ENCODE measurements at places on chromosomes 4 and X.

DNA sequence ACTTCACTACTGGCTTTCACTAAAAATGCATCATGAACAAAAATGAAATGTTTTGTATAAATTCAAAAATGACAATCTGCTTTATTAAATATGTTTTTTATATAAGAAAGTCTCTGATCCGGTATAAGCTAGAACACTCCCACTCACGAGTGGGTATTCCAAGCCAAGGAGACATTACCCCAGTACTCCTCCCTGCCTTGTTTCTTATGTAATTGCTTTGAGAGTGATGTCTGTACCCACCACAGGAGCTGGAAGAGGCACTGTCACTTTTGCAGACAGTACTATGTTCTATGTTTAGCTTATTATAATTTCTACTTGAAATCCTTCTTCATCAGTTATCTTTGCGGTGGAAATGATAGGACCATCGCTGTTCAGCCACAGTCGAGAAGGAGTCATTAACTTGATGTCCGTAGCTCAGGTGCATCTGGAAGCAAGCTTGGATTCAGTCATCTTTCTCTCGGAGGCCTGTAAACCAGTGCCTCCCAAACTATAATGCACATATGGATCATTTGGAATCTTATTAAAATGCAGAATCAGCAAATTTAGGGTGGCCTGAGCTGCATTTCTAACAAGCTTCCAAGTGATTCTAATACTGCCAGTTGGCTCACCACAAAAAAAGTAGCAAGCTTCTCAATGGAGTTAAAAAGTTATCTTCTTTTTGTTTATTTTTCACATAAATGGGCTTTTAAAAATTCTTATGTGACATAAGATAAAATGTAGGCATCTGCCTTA is 396.4 kb downstream of the GRIA2 start:
- DNase-seq, result no peak

DNA sequence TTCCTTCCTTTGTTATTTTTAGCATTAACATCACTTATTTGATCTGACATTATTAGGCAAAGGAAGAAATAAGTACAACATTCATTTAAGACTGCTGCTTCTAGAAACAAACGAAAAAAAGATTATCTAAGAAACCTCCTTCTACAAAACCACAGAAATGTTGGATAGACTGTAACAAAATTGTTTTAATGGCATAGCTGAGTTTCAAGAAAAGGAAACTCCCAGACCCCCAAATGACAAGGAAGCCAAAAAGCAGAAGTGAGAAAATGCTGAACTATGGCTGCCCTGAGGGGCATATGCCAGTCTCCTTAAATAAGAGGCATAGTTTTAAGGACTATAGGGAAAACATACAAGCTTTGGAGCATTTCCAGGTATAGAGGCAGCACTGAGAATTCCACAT is 1431.6 kb upstream of the TENM3 start:
- DNase-seq, result no peak

DNA sequence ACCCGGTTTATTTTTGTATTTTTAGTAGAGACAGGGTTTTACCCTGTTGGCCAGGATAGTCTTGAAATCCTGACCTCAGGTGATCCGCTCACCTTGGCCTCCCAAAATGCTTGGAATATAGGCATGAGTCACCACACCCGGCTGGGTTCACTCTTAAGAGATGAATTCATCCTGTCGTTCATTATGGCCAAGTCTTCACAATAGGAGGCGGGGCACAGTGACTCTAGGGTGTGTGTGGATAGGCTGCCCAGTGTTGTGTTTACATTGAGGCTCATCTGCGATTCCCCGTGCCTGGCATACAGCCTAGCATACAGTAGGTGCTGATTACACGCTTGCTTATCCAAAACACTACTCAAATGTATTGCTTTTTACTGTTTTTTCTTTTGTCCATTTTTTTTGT is 41.3 kb upstream of the IGFBP7 start:
- DNase-seq, result no peak

GRCh38 chr4:119151161-119151560 is 15.5 kb downstream of the MYOZ2 start:
- DNase-seq, result no peak

GRCh38 chrX:15675490-15675921 is 10.9 kb upstream of the CLTRN start:
- peak; percentile 76 for DNase-seq

DNA sequence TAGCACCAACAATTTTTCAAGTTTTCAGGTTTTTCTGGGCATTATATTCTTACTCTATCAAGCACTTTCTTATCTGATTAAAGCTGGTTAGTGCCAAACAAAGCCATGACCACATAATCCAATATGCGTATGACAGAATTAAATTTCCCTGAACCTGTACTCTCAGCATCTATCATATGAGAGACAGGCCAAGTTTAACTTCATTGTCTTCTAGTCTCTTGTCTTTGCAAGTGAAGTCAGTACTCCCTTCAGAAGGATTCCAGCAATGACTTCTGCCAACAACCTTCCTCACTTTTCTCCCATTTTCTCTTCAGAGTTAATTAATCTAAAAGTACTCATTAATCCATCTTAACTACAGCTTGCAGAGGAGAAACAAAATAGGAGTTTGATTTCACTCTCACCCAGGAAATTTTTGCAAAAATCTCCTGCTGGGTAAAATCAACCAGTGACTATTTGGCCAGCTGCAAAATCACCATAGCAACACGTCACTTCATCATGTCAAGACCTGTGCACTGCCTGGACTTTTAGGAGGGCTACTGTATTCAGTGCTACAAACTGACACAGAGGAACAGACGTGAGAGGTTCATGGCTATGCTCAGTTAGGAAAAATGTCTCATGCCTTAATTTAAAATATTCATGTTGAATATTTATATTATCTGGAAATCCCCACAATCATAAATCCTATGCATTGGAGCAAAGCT is 208.4 kb downstream of the ANTXR2 start:
- no peak for DNase-seq

DNA sequence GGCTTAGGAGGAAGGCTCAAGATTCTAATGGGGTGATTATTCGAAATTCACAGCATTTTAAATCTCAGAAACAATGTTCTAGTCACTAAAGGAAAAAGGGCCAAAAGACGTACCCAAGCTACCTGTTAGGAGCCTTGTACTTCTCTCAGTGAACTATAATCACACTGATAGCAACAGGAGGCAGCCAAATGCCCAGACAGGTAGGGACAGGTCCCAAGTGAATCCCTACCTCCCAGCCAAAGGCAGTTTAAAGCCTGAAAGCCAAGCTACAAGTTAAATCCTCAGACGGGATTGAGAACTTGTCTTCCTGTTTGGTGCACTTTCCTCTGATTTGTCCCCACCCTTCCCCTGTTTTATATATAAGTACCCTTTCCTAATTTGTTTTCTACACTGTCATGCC is 24.3 kb upstream of the HHIP start:
- DNase-seq, result no peak

DNA sequence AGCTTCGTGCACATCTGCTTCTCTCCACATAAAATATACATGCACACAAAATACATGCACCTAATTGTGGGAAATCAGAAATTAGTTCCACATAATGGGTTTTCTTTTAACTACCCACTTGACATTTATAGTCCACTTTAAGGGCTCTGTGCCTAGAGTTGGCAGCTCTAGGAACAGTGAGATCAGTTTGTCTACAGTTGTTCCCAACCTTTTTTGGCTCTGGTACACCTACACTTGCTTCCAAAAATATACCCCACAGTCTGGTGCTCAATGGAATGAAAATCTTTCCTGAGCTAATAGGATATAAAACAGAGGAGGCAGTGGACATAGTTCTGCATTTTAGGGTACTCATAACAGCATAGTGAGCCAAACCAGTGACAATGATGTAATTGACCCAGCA is 36.1 kb downstream of the HDAC8 start:
- no peak for DNase-seq

DNA sequence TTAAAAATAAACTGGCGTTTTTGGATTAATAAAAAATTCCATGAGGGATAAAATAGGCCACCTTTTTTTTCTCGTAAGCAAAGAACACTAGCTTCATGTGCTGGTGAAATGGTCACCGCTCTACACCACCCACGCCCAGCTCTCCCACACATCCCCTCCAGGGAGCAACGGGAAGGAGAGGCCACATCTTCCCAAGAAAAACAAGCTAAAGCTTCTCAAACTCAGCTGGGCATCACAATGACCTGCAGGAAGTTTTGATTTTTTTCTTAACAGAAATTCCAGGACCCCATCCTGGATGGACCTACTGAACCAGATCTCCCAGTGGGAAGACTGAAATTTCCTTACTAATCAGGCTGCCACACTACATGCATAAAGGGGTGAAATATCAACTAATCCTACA is 9.8 kb downstream of the TSPAN5 start:
- DNase-seq, result no peak

GRCh38 chr4:4409416-4410115 is 22.7 kb downstream of the NSG1 start:
- DNase-seq, result no peak

GRCh38 chr4:30614771-30615170 is 105.4 kb upstream of the PCDH7 start:
- DNase-seq, result no peak

DNA sequence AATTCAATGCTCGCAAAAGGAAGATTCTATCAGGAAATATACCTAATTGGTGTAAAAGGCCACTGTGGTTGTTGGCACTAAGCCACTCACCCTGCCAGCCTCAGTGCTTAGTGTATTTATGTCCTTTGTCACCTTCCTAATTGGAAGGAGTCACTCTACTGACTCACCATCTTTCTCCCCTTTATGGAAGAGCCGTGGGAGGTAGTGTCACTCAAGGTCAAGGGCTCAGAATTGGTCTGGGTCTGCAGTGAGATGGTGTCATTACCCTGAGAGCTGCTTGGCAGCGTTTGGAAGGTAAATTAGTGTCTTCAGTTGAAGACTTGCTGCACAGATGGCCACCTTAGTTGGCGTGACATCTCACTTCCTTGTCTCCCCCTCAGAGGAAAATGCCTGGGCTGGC is 41.7 kb upstream of the CDKN2AIP start:
- no peak for DNase-seq

GRCh38 chr4:76964769-76965168 is 15.2 kb downstream of the SEPTIN11 start:
- DNase-seq, result no peak

GRCh38 chr4:96786306-96786705 is 946.4 kb downstream of the PDHA2 start:
- no peak for DNase-seq

DNA sequence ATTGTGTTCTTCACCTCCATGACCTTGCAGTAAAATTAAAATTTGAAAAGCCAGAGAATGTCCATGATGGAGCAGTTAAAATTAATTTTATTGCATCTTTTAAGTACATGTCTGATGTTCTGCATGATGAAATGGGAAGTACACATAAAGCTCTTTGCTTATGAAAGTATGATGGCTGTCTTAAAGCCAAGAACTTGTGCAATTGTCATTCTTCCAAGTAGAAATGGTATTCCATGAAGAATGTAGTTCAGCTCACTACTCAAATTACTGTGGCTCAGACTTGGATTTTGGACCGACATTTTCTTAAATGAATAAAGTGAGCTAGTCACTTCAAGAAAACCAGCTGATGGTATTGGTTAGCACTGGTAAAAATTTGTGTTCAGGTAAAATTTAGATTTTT is 161.7 kb upstream of the CXCL13 start:
- DNase-seq, result no peak

GRCh38 chr4:70721747-70722146 is at the start of gene RUFY3:
Gene RUFY3, plus strand, starts transcription at chr4:70721964. Its CDS starts 610 bp downstream, at chr4:70722574.
- peak; percentile 83 for DNase-seq

- DNase-seq, result no peak
Observed at GRCh38 chr4:91497892-91498291, 805.9 kb upstream of the GRID2 start.

- DNase-seq, result no peak
Observed at GRCh38 chr4:59127743-59128142, 2017.6 kb upstream of the IGFBP7 start.

DNA sequence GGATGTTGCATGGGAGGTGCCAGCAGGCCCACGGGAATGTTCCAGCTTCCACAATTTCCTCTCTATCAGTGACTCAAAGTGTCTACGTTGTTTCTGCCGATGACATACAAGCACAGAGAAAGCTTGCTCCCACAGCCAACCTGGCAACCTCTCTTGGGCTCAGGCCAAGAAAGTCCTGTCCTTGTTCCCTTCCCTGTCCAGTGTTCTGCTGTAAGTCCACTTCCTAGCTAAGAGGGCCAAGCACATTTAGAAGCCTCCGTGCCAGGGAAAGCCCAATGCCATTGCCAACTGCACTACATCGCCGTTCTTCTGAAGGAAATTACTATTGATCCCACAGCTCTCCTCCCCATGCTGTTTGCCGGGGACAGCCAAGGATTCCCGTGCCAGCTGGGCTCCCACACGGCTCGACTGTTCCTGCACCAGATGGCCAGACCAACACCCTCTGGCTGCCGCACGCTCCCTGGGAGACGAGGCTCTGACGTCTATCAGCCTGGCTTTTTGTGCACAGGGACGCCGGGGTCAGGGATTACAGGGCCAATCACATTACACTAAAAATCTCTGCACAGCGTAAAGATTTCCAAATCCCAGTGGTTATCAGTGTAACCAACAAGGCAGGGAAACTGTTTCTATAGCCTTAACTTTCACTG is 284.0 kb downstream of the BCOR start:
- peak; percentile 53 for DNase-seq

GRCh38 chr4:118773429-118773792 is 62.5 kb downstream of the SEC24D start:
- DNase-seq, result no peak

GRCh38 chr4:79563219-79563618 is 155.2 kb upstream of the GK2 start:
- DNase-seq, result no peak

GRCh38 chrX:100695302-100695701 is 36.6 kb downstream of the SYTL4 start:
- DNase-seq, result no peak

DNA sequence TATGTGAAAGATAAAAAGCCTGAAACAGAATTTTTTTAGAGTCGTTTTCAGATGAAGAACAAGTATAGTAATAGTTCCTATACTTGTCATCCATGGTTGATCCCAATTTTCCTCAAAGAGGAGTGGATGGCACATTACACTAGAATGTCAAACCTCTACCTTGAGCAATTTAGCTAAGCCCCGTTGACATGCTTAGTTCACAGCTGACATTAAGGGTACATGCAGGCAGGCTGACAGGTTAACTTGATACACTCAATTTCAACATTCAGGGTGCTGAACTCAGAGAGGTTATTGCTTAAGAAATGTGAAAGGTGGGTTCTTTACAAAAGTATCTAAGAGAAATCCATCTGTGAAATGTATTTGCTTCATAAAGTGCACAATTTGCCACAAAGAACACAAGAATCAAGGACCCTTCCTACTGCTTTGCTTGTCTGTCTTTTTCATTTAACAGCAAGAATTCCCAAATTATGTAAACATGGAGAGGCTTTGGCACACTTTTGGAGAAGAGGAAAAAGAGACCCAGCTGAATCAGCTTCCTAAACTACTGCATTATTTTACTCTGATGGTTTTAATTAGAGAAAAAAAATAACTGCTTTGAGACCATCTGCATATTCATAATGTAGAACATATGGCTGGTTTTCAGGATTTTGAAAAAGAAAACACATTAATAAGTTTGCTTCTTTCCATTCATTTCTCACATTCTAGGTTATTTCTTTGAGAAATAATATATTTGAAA is 122.5 kb upstream of the DDIT4L start:
- no peak for DNase-seq

GRCh38 chr4:86506591-86506990 is 87.5 kb upstream of the PTPN13 start:
- no peak for DNase-seq
